ENCODE measurements at places on chromosomes 11 and 22.

DNA sequence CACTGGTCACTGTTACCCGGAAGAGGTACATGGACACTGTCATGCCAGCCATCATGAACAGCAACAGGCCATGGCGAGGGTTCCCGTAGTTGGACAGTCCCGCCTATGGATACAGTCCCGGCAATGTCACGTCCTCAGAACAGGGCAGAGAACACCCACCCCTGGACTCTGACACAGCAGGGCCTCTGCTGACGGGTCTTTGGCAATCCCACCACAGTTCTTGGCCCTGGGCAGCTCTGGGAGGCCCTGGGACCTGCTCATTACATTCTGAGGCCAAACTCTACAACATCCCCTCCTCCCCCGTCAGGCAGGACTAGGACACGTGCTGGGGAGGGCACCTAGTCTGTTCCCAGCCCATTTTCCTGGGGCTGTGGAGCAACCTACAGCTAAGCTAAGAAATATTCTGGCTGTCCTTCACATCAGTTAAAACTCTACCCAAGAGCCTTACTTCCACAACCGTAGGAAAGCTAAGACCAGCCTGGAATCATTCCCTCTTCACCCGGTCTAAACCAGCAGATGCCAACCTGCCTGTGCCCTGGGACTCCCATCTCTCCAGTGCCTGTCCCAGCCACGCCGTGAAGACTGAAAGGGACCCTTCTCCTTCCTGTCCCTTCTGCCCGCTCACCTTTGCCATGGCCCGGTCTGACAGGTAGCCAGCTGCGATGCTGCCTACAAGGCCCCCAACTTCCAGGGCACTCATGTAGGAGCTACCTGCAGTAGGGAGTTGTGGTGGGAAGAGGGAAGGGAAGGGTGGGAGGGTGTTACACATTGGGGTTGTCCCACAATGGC is 4.5 kb downstream of the SLC37A4 start:
- no peak for DNase-seq

- no peak for DNase-seq
Measured at GRCh38 chr11:46036969-46037368, 84.3 kb downstream of the PHF21A start.

GRCh38 chr11:33622806-33623205 is 77.8 kb downstream of the C11orf91 start:
- no peak for DNase-seq

GRCh38 chr11:114984611-114985163 is 306.4 kb downstream of the NXPE2 start:
- DNase-seq: no peak

GRCh38 chr11:87356428-87356827 is 318.7 kb downstream of the TMEM135 start:
- DNase-seq: no peak

GRCh38 chr11:72026090-72026489 is 27.4 kb downstream of the IL18BP start:
- DNase-seq: no peak

DNA sequence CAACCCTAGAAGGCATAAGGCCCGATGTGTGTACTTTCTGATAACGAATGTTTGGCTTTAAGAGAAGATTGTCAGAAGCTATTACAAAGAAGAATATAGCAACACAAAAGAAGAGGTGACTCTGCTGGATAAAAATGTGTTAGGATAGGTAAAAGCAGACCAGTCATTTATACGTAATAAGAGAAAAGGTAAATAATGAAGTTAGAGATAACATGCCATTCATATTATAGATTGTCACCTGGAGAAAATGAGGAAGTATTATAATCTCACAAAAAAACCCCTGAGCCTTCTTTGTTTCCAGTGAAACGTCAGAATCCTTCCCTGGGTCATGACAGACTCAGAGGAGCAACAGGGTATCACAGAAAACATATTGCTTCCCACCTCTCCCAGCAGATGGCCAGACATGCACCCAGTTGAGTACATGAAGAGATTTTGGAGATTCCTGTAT is 36.1 kb downstream of the PPFIA1 start:
- DNase-seq: no peak

DNA sequence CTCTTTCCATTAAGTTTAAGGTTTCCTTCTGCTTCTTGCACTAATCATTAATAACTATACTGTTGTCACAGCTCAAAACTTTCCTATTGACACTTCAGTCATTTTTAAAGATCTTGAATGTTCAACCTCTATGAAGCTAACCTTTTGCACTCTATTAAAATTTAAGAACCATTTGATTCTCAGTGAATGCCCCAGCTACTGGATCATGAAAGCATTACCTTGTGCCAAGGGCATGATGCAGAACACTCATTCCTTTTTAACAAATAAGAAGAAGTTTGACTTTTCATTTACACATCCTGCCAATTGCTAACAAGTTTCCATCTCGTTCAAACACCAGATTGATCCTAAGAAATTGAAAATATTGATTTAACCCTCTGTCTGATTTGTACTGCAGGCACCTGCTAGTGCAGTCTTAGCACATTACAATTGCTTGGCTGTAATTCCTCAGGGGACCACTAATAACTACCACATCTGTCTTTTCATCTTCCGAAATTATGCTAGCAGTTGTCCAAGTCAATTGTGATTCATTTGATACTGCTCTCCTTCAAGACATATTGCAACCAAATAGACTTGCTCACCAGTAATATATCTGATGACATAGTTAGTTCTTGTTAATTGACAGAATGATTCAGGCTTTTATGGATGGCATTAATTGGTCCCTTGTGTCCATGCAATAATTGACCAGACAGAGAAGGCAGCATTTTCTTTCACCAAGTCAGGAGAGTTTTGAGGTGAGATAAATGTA is 158.4 kb downstream of the TEAD1 start:
- no peak for DNase-seq

DNA sequence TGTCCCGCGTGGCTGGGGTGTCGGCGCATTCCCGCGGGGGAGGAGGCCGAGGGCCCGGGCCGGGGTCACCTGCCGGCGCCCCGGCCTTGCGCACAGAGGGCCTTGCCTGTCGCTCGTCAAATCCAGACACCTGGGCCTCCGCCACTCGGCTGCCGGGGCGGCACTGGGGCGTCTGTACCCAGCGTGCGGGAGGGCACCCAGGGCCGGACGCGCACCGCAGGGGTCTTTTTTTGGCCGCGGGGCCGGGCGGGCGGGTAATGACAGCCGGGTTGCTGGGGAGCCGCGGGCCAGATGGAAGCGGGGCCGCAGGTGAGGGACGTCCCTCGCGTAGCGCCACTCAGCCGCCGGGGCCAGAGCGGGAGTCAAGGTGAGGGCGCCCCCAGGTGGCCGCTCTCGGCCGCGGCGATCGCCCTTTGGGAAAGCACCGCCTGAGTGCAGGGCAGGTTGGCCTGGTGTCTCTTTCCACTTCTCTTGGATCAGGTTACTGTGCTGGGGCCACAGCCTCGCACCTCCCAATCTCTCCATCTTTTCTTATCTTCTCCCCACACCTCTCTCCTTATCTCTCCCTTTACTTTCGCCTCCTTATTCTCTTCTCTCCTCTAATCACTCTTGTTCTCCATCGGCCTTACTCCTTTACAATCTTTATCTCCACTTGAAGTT is 3.5 kb downstream of the PHLDB1 start:
- peak; percentile 51 for DNase-seq

All from astrocyte of the spinal cord (primary cell).